ENCODE measurements at places on chromosomes 4 and X. TPM values are rescaled to one million over a fixed set of nuclear protein-coding genes. Genes with fewer than 3 reads are reported as not detected.

The CT45A5 gene
- total RNA-seq, result not detected

The ABCG2 gene
- total RNA-seq, result 1.8 TPM

The DACH2 gene
- not detected for total RNA-seq

The CT47B1 gene
- not detected for total RNA-seq

The MAGEA9B gene
- not detected for total RNA-seq

The MCF2 gene
- total RNA-seq, result not detected

The EGF gene
- 11.3 TPM for total RNA-seq

The TMEM184C gene
- total RNA-seq, result 55.3 TPM

The PLXNB3 gene
- 6.2 TPM for total RNA-seq

The UVSSA gene
- total RNA-seq, result 8.6 TPM

The ZCCHC4 gene
- total RNA-seq, result 14.3 TPM

The GAGE1 gene
- not detected for total RNA-seq

The GAGE12J gene
- total RNA-seq, result not detected

The BTC gene
- total RNA-seq, result under 0.01 TPM

The CENPVL2 gene
- total RNA-seq, result not detected

The VCX3B gene
- not detected for total RNA-seq

The HELT gene
- total RNA-seq, result not detected

The C4orf36 gene
- not detected for total RNA-seq

The PAGE4 gene
- not detected for total RNA-seq

The CT47C1 gene
- not detected for total RNA-seq

The SRPK3 gene
- under 0.01 TPM for total RNA-seq

The HERC5 gene
- 0.69 TPM for total RNA-seq

The CYTL1 gene
- total RNA-seq, result 1.5 TPM

The PNMA5 gene
- total RNA-seq, result not detected

The ETDB gene
- total RNA-seq, result not detected

The CITED1 gene
- 0.23 TPM for total RNA-seq

The MAP7D2 gene
- total RNA-seq, result under 0.01 TPM

The SPRY1 gene
- total RNA-seq, result 5.9 TPM

The EPGN gene
- 26.2 TPM for total RNA-seq

The DAPP1 gene
- not detected for total RNA-seq

The TMEM271 gene
- total RNA-seq, result not detected

The TRIM75 gene
- not detected for total RNA-seq

The NPNT gene
- 0.30 TPM for total RNA-seq

The TSPAN5 gene
- 105 TPM for total RNA-seq

The PYURF gene
- 54.1 TPM for total RNA-seq

The EMCN gene
- not detected for total RNA-seq

The IGSF1 gene
- total RNA-seq, result 0.14 TPM

The VCX gene
- not detected for total RNA-seq

The TMPRSS11D gene
- total RNA-seq, result not detected

The STARD8 gene
- 0.59 TPM for total RNA-seq

The GUCY1B1 gene
- total RNA-seq, result 4.9 TPM

The AFM gene
- not detected for total RNA-seq

The ADH7 gene
- total RNA-seq, result not detected

Measured in smooth muscle cell of the umbilical artery (primary cell).